ENCODE measurements at places on chromosomes 12 and 14.

GRCh38 chr12:109518820-109519665 is 41.6 kb downstream of the UBE3B start:
- DNase-seq = peak; percentile 14

GRCh38 chr14:92626041-92626440 is 112.5 kb downstream of the RIN3 start:
- DNase-seq = no peak

DNA sequence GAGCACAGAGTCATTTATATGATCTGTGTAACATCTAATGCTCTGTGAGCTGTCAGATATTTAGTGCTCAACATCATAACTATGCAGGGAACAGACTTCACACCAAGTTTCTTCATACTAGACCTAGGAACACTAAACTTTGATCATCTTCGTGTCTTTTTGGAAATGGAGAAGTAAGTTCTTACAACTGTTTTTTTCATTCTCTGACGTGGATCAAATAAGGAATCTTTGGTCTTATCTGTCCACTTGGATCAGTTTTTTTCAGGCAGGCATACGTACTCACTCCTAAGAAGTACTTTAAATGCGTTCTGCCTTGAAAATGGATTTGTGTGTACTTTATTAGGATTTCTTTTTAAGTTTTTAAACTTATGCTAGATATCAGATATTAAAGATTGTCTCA is 191.0 kb downstream of the FBXL14 start:
- no peak for DNase-seq

- DNase-seq = no peak
Observed at GRCh38 chr14:35353409-35354172, 51.0 kb downstream of the NFKBIA start.

DNA sequence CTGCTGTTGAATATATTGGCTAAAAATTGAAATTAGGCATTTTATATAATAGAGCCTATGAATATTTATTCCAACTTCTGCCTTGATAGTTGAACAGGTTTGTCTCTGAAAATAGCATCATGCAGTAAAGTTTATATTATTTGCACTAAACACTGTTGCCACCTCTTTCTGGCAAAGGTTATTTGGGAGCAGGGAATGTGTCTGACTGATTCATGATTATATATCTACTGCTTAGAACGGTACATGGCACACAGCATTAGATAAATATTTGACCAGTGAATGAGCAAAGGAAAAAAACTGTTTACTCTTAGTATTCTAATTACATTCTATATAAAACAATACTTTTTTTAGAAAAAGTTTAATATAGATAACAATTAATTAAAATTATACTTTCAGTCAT is 123.1 kb upstream of the MGAT4C start:
- DNase-seq = no peak

DNA sequence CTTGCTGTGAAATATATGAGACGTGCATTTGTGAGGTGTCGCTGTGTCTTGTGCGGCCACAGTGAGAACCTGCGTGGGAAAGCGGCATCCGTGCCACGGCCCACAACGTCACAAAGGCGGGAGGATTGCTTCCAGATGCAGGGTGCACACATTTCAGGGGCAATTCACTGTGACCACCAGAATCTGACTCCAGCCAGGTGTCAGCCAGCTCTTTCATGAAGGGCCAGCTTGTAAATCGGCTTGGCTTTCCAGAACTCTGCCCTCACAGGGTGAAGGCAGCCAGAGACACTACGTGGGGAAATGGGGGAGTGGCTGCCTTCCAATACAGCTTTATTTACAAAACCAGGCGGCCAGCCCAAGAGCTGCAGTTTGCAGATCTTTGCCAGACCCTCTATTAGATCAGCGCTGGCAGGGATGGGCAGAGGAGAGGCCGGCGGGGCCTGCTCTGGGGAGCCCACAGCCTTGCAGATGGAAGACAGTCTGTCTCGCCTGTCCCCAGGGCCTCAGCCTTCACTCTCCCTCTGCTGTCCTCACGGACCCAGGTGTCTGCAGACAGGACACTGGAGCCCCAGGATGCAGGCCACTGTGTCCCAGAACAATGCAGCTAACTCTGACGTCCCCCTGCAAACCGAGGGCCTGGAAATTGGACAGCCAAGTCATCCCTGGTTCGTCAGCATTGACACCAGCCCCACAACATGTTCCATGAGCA is 53.5 kb downstream of the ADGRD1 start:
- DNase-seq = peak; percentile 23

DNA sequence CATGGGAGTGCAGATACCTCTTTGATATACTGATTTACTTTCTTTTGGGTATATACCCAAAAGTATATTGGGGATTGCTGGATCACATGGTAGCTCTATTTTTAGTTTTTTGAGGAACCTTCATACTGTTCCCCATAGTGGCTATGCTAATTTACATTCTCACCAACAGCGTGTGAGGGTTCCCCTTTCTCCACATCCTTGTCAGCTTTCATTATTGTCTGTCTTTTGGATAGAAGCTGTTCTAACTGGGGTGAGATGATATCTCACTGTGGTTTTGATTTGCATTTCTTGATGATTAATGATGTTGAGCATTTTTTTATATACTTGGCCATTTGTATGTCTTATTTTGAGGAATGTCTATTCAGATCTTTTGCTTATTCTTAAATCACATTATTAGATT is 44.1 kb upstream of the JDP2 start:
- DNase-seq = no peak

- DNase-seq = no peak
Observed at GRCh38 chr14:56630707-56631106, 51.1 kb downstream of the TMEM260 start.

GRCh38 chr12:64192644-64193444 is 29.3 kb downstream of the KICS2 start:
- no peak for DNase-seq

DNA sequence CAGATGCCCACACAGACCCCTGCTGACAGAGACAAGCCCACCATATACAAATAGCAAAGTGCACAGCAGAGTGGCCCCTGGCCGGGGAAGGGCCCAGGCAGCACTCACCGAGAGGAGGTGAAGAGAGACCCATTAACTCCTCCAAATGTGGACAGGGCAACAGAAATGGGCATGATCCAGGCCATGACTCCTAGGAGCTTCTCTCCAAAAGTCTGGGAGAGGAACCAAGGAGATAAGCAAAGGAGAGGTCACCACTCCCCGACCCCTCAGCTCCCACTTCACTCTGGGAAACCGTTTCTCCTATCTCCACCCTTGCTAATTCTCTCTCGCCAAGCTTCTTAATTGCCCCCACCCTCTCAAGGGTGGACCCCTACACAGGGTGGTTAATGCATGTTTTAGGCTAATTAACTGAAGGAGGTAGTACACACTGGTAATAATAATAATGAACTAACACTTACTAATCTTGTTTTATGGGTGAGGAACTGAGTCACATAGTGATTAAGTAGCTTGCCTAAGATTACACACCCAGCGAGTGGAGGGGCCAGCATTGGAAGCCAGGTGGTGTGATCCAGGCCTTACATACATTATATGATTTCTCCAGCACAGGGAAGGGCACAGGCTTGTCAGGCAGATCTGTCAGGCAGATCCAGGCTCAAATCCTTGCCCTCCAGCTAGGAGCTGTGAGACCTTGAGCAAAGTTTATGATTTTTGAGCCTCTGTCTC is 18.9 kb upstream of the CEBPE start:
- DNase-seq = no peak

DNA sequence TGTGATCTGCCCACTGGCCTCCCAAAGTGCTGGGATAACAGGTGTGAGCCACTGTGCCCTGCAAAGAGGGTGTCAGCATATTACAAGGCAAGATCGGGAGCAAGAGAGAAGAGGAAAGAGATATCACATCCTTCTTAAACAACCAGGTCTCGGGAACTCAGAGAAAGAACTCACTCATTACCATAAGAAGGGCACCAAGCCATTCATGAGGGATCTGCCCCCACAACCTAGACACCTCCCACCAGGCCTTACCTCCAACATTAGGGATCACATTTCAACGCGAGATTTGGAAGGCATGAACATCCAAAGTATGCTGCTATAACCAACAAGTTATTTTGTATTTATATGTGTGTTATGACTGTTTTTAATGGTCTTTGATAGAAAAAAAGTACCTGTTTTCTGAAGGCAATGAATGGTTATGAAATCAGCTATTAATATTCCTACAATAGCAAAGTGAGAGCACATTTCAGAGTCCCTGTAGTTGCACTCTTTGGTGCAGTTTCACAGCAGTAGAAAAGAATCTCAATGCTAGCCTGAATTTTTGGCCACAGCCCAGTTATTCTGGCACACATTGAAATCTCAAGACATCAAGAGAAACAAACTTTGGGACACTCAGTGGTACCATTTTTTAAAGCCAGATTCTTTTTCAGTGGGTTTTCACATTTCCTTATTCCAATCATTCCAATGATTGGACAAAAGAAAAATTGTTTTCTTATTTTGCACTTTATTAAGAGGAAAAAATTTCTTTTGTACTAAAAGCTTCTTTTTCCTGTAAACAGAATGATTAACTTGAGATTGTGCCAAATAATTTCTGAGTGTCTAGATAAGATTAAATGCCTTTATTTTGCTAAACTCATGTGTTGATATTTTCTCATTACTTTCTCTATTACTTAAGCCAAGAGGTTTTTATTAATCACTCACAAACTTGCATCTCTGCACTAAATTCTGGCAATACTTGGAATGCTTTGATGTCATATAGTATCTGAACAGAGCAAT is 582.6 kb upstream of the ATP2B1 start:
- no peak for DNase-seq

DNA sequence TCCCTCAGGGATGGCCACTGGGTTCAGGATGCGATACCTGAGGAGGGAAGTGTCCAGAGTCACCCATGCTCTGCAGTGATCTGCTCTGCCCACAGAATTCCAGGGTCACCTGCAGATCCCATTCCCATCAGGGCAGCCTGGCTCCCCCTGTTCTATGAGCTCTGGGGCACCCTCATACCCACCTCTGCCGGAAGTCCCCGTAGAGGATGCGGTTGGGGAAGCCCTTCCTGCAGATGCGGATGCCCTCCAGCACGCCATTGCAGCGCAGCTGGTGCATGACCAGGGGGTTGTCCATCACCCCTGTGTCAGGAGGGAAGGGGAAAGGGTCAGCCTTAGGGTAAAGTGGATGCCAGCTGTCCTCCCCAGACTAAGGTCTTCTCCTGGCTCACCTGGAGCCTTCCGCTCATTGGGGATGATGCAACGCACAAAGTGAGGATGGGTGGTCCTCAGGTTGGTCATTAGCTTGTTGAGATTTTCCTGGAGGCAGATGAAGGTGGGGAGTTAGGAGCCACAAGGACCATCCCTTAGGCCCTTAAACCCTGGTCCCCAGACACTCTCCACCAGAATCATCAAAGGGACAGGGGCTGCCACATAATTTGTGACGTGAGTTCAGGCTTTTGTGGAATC is 11.2 kb downstream of the MYH6 start:
- DNase-seq = no peak

- DNase-seq = no peak
Observed at GRCh38 chr12:49293056-49293956, 1.6 kb upstream of the PRPH start.

- DNase-seq = no peak
Observed at GRCh38 chr14:85336817-85337216, 193.1 kb upstream of the FLRT2 start.

GRCh38 chr12:40819436-40820108 is 127.3 kb downstream of the CNTN1 start:
- no peak for DNase-seq

GRCh38 chr14:34465069-34465859 is 3.2 kb upstream of the SPTSSA start:
- DNase-seq = no peak

GRCh38 chr14:24079491-24080141 is 8.3 kb downstream of the CPNE6 start:
- DNase-seq = no peak

DNA sequence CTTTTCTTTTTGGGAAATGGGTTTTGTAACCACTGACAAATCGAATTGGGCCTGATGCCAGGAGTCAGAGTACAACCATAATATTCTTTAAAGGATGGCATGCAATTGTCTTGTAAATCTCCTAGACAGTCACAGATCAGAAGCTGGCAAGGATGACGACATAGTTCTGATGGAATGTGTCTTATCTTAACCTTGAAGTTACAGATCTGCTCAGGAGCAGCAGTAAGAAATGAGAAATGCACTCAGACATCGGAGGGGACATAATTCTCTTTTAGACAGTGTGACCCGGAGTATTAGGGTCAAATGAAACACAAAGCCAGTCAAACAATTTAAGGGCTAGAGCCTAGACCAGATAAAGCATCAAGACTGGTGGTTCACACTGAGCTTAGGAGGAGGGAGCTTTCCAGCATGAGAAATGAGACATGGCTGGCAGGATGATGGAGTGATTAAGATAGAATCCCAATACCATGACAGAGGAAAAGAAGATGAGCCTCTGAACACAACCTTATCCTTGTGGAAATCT is 17.5 kb downstream of the CBX5 start:
- no peak for DNase-seq

- DNase-seq = no peak
Observed at GRCh38 chr12:131114942-131115584, 161.4 kb downstream of the ADGRD1 start.

- DNase-seq = no peak
Observed at GRCh38 chr14:86936556-86936955, 1056.4 kb downstream of the GALC start.

DNA sequence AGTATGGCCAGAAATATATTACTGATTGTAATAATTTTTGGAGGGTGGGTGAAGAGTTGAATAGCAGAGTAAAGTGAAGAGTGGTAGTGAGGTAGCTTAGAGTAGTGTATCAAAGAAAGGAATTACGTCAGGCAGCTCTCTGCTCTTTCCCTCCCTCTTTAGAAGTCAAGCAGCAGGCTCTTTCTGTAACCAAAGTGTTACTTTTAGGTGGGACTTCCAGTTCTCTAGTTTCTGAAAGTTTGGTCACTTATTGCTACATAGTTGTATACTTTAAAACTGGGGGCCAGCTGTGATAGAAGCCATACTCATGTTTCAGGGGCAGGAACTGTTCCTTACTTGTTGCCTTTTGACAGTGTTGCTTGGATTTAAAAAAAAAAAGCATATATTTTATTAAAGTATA is 30.6 kb downstream of the ATF7IP start:
- DNase-seq = no peak

GRCh38 chr12:105476616-105477015 is 146.1 kb downstream of the C12orf75 start:
- DNase-seq = no peak
